ENCODE measurements at places on chromosomes 11 and 22. TPM values are rescaled to one million over a fixed set of nuclear protein-coding genes. Genes with fewer than 3 reads are reported as not detected.

- DNase-seq: peak; percentile 95
Measured at GRCh38 chr11:67277231-67277961, 11.1 kb downstream of the GRK2 start.

DNA sequence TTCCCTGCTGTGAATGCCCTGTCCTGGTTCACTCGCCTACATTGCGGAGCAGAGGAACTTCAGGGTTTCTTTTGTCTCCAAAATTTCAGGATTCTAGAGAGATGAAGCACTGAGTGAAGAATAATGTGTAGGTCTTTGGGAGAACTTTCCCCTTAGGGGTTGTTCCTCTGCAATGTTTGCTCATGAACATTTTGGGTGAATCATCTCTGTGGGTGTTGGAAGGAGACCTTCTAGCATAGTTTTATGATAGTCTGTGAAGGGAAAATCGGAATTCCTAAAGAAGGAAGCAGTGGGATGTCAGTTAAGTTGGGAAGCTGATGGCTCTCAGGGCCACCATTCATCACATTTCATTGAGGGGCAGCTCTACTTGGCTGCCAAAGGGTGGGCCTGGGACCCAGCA is 64.8 kb downstream of the MIAT start:
- DNase-seq: no peak

- no peak for DNase-seq
Measured at GRCh38 chr11:90774727-90775566, 552.1 kb upstream of the CHORDC1 start.

PNPLA5 gene
- polyA plus RNA-seq: not detected

GRCh38 chr22:26226538-26227297 is 57.5 kb downstream of the SEZ6L start:
- DNase-seq: no peak

DNA sequence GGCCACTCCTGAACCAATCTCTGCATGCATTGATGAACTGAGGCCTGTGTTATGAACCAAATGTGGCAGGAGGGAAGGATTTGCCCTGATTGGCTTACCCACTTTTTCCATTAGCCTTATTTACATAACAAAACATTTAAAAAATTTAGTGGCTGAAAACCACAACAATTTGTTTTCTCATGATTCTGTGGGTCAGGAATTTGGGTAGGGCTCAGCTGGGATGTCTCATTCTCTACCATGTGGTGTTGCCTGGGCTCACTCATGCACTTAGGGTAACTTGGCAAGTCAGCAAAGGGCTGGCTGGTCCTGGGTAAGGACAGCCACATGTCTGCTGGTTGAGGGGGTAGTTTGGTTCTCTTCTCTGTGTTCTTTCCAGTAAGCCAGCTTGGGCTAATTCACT is 35.1 kb upstream of the CYP2R1 start:
- no peak for DNase-seq

ADM2 gene
- polyA plus RNA-seq: 3.7 TPM

SAA1 gene
- 289 TPM for polyA plus RNA-seq

- peak; percentile 37 for DNase-seq
Measured at GRCh38 chr11:108592591-108593213, 866 bp downstream of the EXPH5 start.

TSPAN32 gene
- polyA plus RNA-seq: 9.0 TPM

GRCh38 chr22:43331069-43331451 is 12.1 kb downstream of the SCUBE1 start:
- DNase-seq: no peak

OR8B12 gene
- polyA plus RNA-seq: not detected

SPTBN2 gene
- polyA plus RNA-seq: 12.9 TPM

INPP5J gene
- polyA plus RNA-seq: 7.5 TPM

MMP13 gene
- 0.25 TPM for polyA plus RNA-seq

Measured in stomach (tissue), 19 donors.